Memory B cell (primary cell): ENCODE measurements at places on chromosomes 4 and X.
A peak's percentile ranks its signal among the peaks of the same experiment; 100 is the strongest.

DNA sequence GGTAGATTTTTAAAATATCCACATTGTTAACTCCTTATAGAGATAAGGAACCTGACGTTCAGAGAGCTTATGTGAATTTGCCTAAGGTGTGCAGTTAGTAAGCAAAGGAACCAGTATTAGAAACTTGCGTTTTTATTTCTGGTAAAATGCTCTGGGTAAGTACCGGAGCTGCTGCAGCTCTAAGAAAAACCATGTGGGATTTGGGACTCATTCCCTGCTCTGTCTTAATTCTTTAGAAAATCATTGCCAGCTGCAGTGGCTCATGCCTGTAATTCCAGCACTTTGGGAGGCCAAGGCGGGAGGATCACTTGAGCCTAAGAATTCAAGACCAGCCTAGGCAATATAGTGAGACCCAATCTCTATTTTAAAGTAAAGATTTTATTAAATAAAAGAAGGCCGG is 5.8 kb downstream of the CCKAR start:
- no peak for DNase-seq

DNA sequence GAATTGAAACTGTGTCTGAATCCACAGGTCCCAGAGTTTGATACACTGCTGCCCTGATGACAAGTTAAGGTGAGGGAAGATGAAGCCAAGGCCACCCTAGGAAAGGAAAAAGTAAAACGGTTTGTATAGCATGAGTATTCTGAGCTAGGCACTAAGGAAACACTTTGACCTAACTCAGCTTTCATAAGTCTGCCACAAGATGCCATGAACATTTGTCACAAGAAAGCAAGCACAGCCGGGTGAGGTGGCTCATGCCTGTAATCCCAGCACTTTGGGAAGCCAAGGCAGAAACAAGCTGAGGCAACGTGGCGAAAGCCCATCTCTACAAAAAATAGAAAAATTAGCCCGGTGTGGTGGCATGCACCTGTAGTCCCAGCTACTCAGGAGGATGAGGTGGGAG is 34.2 kb downstream of the ELOVL6 start:
- no peak for DNase-seq

GRCh38 chrX:150226223-150226965 is 136.7 kb upstream of the MAMLD1 start:
- no peak for DNase-seq

- DNase-seq, result no peak
Observed at GRCh38 chrX:40157228-40158035, 59.7 kb upstream of the BCOR start.

DNA sequence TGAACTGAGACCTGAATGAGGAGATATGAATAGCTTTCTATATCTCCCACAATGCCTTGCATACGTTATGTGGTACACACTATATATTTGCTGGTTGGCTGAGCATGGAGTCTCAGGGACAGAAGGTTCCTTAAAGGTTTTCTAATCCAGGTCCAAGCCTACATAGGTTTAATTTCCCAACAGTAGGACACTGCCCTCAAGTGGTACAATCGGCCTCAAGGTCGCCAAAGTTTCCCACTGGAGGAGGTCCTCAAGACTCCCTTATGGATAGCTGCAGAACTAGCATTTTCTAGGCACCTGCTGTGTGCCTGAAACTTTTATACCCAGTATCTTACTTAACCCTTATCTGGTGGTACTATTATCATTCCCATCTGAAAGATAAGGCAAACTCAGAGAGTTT is 21.0 kb upstream of the EFNB1 start:
- no peak for DNase-seq

- no peak for DNase-seq
Observed at GRCh38 chr4:128986019-128986418, 107.3 kb downstream of the SCLT1 start.

GRCh38 chrX:9867226-9867625 is 81.0 kb downstream of the SHROOM2 start:
- DNase-seq, result no peak

DNA sequence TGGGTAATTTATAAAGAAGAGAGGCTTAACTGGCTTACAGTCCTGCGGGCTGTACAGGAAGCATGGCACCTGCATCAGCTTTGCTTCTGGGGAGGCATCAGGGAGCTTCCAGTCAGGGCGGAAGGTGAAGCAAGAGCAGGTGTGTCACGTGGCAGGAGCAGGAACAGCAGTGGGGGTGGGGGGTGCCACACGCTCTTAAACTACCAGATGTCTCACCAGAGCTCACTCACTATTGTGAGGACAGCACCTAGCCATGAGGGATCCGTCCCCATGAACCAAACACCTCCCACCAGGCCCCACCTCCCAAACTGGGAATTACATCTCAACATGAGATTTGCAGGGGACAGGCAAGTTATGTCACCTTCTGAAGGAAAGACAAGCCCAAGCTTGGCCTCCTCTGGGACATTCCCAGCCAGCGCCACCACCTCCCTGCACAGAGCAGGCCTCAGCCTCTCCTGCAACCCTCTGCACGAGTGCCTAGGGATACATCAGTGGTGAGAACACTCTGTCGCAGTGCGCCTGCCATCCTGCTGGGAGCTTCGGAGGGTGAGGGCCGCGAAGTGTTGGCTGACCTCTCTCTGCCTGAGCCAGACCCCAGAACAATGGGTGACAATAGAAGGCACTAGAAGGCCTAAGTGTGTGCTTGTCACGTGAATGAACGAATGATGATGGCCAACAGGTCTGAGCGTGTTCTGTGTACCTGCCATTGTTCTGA is 244.3 kb downstream of the EVC2 start:
- no peak for DNase-seq

DNA sequence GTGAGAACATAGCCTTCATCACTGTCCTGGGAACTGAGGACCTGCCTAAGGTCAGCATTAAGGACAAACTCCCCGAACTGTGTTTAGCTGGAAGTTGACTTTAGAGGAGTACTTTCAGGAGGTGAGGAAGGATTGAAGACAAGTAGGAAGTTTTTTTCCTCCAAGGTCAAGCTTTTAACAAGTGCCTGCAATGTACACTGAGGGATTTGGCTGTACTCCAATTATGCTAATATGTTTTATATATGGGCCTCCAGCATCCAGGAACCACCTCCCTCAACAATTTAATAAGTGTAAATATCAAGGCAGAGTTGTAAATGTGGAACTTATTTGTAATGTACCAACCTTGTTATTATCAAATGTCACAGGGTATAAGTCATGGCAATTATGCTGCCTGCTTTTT is 726.2 kb downstream of the RPA4 start:
- DNase-seq, result no peak

DNA sequence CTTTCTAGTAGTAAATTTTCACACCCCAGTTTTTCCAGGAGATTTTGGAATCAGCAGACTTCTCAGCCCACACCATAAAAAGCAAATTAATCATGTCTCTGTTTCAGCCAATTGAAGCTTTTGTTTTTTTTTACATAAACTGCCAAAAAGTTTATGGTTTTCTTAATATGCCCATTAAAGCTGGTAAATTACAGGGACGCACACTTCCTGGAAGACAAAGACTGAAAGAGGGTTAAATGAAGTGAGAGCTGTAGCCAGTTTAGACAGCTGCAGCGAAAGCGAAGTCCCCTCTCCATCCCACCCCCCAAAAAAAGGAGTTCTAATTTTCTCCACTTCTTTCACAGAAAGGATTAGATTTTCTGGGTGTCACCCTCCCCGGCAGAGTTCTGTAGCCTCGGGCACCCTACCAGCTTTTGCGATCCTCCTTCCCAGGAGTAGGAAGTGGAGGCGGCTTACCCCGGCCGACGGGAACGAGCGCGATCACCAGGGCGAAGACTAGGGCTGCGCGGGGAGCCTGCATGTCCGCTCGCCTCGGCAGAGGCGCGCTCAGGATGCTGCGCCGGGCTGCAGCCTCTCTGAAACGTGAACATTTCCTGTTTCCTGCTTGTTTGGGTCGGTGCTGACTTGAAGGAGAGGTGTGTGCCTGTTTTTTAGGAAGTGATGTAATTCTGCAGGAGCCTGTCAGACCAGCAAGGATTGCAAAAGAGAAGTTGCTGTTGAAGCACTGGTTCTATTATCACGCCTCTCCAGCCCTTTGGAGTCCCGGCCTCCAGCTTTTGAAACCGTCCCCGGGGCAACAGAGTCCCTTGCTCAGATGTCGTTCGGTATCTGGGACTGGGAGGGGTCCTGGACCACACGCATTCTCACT is at the start of gene TMEM154:
TMEM154 (minus strand) TSS at position 584 of the 868 bp plus-strand sequence; CDS start at position 520, 64 bp downstream.
- peak; percentile 61 for DNase-seq

DNA sequence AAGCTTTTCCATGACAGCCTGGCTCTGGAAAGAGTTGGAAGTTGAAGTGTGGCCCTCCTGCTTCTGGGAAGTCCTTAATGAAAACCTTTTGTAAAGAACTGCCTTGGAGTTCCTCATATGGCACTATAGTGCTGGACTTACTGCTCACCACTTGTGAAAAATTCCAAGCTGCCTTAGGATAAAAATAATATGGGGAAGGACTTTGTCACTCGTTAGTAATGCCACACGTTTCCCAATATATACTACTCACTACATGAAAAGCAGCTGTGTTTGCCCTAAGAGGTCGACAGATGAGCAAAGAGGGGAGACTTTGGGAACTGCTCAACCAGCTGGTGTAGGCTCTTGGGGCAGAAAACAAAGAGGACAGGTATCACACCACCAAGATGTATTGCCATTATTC is 11.7 kb downstream of the OPHN1 start:
- no peak for DNase-seq

GRCh38 chrX:41661366-41662095 is 27.2 kb upstream of the GPR34 start:
- DNase-seq, result no peak

DNA sequence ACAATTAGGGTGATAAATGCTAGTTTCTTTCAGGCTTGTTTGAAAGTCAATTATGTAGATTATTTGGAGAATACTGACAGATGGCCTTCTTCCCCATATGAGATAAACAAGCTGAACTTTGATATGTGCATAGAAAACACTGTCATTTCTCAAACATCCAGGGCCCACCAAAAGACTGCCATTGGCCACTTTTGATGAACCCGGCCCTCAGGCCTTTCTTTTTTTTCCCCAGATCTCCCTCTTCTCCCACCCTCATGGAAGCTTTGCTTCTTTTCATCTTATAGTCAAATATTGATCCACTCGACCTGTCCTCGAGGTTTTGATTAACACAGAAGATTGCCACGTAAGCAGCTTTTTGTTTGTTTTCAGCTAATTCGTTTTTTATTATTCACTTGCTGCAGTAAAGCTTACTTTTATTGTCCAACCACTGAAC is 377.4 kb downstream of the SMARCA1 start:
- no peak for DNase-seq

DNA sequence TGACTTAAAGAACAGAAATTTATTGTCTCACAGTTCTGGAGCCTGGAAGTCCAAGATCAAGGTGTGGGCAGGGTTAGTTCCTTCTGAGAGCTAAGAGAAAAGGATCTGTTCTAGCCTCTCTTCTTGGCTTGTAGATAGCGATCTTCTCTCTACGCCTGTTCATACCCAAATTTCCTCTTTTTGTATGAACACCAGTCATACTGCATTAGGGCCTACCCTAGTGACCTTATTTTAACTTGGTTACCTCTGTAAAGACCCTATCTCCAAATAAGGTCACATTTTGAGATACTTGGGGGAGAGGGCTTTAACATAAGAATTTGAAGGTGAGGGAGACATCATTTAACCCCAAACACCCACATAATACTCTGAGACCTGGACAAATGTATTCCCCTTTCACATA is 55.6 kb upstream of the SPP1 start:
- no peak for DNase-seq

DNA sequence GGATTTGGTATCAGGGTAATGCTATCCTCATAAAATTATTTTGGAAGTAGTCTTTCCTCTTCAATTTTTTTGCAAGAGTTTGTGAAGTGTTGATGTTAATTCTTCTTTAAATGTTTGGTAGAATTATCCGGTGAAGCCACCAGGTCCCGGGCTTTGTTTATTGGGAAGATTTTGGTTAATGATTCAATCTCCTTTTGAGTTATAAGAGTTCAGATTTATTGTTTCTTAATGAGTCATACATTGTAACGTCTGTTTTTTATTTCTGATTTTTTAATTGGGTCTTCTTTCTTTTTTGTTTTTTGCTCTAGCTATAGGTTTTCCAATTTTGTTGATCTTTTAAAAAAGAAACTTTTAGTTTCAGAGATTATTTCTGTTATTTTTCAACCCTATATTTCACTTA is 412.3 kb downstream of the PDGFC start:
- no peak for DNase-seq

- no peak for DNase-seq
Observed at GRCh38 chr4:23839279-23839678, 50.6 kb downstream of the PPARGC1A start.

DNA sequence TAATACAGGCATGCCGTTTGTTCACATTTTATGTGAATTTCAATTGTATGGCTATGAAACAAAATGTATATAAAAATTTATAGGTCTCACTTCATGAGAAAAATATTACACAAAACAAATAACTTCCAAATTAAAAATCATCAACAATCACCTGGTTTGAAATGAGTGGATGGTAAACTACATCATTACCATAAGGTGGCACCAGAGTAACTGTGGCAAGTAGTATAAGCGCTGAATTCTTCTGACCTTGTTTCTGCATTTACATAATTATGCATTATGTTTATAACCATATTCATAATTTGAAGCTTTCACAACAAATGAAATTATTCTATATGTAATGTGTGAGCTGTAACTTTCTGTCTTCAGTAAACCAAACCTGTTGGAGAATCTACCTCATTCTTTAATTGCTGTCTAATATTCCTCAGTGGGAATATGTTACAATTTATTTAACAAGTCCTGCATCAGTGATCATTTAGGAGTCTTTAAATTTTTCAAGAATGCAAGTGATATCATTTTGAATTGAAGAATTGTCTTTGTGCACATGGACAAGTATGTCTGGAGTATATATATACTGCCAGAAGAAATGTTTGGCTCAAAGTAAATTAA is 55.2 kb downstream of the MMRN1 start:
- DNase-seq, result no peak

- DNase-seq, result no peak
Observed at GRCh38 chrX:119423631-119424030, 24.5 kb downstream of the SLC25A43 start.

- no peak for DNase-seq
Observed at GRCh38 chr4:44985152-44985551, 258.8 kb upstream of the GNPDA2 start.

GRCh38 chrX:115591856-115592842 is 31.2 kb downstream of the PLS3 start:
- no peak for DNase-seq

GRCh38 chr4:125003840-125004239 is 291.3 kb upstream of the ANKRD50 start:
- no peak for DNase-seq

- no peak for DNase-seq
Observed at GRCh38 chrX:132068405-132068804, 45.3 kb downstream of the STK26 start.

- DNase-seq, result no peak
Observed at GRCh38 chr4:66034262-66034661, 364.0 kb upstream of the EPHA5 start.
